ENCODE measurements at places on chromosomes 6 and 20.

GRCh38 chr6:116472706-116473105 is 11.5 kb downstream of the CALHM6 start:
- DNase-seq = no peak

DNA sequence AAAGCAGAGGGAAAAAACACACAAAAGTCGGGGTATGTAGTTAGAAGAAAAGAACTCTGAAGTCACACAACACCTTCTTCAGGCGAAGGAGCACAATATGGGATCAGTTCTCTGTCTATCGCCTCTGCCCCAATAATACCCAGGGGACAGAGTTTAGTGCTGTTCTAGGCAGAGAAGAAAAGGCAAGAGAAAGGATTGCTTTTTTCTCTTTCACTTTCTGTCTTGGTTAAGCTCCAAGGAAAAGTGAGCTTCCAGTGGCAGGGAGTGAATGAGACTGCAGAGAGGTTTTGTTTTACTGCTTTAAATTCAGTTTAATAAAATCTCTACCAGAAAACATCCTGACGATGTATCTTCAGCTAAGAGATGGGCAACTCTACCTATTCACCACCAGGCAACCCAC is 86.6 kb upstream of the STXBP5 start:
- DNase-seq = no peak

DNA sequence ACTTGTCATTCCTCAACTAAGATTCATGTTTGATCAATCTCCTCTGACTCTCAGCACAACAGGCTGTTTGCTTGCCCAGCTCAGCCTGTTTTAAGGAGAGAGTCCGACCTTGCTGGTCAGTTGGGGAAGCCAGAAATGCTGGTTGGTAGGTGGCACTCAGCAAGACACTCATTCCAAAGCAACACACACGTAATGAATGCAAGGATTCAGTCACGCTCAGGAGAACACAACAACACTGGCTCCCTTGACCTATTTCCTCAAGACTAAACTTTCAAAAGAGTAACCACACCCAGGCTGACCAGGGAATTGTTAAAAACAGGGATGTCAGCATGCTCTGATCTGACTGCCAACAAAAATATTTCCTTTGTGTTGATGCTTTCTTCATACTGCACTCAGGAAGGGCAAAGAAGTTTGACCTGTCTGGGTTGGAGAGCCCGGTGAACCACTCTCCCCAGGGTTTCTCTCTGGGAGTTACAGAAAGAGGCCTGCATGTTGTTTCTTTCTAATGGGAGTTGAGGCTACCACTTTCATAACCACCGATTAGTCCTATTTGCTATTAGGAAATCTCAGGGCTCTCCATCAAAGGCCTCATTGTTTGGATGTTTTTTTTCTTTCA is 25.6 kb upstream of the PREP start:
- no peak for DNase-seq

GRCh38 chr20:37968841-37969401 is 64.3 kb downstream of the TTI1 start:
- DNase-seq = no peak

DNA sequence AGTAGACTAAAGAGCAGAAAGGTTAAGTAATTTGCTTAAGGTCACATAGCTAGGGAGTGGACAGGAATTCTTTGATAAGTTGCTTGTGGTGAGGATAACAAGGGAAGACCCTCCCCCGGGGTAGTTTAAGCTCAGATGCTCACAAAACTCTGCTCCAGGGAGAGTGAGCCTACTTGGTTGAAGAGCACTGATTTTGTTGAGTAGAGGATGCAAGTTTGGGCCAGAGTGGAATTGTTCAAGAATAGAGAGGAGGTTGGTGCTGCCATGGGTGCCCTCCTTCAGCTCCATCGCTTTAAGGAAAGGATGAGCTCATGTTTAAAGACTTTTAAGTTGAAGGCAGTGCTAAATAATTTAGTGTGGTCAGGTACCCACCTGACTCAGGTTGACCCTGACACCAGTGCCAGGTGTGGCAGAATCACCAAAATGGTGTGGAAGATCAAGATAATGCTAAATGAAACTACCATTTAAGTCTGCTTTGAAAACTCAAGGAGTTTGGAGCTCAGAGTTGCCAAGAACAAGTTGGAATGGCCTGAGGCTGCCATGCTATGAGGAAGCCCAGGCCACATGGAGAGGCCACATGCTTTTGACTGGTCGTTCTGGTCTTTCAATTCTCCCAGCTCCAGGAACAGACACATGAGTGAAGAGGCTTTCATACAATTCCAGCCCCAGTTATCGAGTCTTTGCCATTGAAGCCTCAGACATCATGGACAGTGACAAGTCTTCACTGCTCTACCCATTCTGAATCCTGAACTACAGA is 8.0 kb upstream of the TCF15 start:
- DNase-seq = no peak

DNA sequence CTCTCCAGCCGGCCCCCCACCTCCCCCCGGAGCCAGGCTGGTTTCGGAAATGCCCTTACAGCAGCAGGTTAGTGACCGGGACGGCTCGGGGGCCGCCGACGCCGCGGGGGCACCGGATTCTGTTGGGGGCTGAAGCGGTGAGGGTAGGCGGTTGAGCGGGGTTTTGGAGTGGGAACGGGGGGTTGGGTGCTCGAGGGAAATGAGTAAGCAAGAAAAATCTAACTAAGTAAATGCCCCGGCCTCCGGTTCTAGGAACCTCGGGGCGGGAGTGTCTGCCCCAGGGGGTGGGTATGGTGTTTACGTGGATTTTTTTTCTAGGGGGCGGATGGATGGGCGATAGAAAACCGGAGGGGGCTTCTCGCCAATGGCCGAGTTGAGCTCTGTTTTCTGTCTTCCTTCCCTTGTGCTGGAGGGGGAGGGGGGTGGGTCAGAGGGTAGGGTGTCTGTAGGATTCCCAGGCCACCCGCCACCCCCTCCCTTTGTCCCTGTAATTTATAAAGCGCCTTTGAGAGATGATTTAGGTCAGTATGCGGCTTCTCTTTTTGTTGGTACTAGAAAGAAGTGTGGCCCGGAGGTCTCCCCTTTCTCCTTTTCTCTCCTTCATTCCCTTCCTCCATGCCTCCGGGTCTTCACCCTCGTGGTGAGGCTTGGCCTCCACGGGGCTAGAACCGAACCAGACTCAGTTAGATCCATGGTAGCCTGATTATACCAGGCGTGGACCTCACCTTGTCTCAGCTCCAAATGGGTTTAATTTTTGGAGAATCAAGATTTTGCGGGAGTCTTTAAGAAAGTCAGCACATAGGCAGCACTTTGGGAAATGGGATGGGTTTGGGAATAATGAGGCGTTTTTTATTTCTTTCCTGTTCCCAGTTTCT is 2.3 kb downstream of the E2F3 start:
- peak; percentile 57 for DNase-seq

DNA sequence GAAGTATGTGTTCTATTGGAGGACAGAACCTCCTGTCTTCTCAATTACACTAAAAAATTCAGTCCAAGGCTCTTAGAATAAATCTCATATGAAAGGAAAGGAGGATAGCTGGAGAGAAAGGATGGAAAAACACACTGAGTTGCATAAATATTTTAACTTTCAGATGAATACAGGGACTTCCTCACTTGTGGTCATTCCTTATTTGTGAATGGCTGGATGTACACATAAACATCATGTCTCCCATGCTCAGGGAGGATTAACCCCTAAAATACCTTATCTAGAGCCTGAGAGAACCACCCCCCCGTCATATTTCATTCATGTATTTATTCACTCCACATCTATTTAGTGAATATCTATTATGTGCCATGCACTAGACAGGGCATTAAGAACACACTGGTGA is 217.6 kb upstream of the CITED2 start:
- no peak for DNase-seq

DNA sequence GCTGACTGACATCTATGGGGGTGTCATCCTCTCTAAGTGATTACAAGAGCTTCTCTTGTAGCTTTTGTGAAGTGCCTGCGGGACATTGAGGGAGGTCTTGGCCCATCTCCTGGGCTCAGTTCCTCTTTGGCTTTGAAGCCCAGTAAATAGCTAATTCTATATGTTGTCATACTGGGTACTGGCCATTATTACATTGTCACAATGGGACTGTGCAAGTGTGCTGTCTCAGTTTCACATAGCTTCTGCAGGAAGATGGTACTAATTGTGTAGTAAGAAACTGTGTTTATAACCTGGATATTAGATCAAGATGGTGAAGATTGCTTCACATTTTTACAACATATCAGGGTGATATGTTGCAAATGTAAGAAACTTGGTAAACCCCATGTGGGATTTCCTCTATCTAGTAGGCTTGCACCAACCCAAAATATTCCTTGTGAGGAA is 19.9 kb downstream of the SPINT3 start:
- no peak for DNase-seq

DNA sequence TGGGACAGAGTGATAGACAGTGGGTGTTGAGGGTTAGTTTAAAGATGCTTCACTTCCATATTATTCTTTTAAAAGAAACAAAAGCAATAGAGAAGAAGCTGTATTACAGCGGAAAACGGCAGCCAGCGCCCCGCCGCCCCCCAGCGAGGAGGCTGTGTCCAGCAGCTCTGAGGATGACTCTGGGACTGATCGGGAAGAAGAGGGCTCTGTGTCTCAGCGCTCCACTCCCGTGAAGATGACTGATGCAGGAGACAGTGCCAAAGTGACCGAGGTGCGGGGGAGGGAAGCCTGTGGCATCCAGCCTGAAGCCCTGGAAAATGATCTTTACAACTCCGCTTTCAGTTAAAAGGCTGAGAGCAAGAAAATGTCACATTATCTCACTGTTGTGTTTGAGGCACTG is 100.2 kb downstream of the FIG4 start:
- no peak for DNase-seq

DNA sequence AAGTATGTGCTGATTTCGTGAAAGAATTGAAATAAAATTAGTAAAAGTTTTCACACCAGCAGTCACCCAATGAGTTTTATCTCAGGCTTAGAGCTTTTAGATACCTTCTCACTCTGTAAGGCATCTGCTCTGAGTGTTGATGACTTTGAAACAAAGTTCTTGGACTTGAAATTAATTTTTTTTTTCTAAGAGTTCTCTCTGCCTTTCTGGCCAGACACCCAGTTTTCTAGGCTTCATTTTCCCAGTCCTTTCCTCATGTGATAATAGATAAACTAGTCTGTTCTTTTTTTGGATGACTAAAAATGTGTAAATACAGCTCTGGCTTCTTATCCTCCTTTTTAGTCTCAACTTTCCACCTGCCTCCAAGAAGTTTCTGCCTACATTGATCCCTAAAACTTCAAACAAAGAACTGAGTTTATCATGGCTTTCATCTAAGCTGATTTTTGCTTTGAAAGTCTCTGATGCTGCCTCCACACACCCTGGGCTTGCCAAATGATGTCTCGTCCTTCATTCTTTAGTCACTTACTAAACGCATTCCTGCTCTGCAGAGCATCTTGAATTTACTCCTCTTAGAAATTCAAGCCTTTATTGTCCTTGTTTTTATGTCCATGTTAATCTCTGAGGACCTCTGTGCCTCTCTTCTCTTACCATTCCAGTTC is 32.7 kb downstream of the SLX4IP start:
- no peak for DNase-seq

- no peak for DNase-seq
Observed at GRCh38 chr6:130167655-130168054, 55.1 kb downstream of the SAMD3 start.
